ENCODE measurements at places on chromosomes 13 and 19.

- no peak for DNase-seq
These were observed 117.4 kb downstream of the ESD start for GRCh38 chr13:46679369-46680120.

DNA sequence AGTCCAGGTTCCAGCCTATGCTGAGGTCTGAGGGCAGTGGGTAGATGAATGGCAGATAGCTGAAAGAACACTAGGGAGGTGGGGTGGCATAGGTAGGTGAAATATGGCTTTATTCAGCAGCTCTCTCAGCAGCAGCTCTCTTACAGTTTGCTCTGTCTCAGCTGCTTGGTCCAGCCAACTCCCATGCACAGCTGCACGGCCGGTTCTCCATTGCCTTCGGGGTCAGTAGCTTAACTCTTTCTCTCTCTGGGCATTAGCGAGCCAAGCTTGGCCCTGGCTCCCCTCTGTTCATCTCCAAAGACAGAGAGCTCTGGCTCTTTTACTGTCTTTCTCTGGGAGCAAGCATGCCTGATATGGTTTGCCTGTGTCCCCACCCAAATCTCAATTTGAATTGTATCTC is 151.9 kb downstream of the MYO16 start:
- no peak for DNase-seq

DNA sequence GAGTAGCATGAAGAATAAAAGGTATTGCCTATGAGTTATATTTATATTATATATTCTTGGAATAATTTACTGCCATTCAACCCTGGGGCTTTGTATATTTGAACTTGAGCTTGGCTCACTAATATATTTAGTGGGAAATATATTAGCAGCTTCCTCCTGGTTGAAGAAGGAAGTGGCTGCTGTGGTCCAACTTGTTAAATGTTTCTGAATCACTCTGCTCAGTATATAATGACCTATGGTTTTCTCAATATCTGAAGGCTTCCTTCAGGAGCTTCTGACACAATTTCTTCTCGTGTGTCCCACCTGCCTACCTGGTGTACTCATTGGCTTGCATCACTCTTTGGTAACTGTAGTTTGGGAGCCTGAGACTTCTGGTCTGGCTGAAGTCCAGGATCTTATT is 646.4 kb downstream of the TBC1D4 start:
- no peak for DNase-seq

DNA sequence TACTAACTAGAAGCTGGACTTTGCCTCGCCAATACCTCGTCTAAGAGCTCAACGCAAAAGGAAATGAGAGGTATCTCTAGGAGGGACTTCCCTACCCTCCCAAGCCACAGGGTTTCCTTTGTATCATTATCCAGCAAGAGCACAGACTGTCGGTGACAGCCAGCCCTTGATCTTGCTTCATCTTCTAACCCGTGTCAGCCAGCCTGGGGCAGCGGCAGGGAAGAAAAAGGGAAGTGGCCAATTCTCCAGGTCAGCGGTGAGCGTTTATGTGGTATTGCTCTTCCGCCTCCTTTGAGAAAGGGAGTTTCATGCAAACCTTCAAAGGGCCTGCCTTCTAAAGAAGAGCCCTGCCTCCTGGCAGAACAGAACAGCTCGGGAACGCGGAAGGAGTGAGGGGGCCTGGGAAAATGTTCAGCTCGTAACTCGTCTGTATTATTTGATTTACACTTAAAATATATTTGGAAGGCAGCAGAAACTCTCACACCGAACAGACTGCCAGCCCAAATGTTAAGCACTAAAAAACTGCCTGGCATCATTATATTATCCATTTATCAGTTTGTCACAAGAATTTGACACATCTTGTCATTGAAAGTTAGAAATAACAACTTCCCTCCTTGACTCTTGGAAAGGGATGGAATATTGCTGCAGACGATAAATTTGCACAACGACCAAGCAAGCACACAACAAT is 41.8 kb downstream of the EFNB2 start:
- DNase-seq = no peak

GRCh38 chr13:104616990-104617389 is 1550.8 kb upstream of the SLC10A2 start:
- no peak for DNase-seq

All from HCT116 (cell line).